B cell (primary cell): ENCODE measurements at places on chromosomes 16 and 17.

DNA sequence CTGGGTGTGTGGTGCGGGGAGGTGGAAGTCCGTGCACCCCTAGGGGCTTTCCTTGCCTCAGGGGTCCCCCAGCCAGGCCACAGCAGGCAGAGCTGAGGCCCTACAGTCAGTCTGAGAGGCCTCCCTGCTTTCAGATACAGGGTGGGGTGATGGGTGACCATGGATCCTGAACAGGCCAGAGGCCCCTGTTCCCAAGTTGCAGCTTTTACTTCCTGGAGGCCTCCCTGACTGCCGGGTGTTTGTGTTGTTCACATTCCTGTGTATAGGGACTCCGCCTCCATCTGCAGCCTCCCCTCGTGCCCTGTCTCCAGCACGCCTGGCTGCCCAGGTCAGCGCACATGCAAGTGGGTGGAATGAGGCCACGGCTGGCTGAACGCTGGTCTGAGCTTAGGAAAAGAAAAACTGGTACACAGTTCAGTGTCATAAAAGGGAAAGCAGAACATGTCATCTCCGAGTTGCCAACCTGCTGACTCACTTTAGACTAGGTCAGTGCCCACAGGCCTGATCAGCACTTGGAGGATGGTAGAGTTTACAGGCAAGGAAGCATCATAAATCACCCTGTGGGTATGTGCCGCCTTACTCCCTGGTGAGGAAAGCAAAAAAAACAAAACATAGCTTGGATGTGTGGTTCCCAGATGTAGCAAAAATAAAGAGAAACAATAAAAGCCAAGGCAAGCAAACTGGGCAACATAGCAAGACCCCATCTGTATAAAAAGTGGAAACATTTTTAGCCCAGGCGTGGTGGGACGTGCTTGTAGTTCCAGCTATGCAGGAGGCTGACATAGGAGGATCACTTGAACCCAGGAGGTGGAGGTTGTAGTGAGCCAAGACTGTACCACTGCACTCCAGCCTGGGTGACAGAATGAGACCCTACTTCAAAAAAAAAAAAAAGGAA lies 6.2 kb upstream of the SLC7A6 start:
- DNase-seq: no peak

GRCh38 chr16:68348639-68349445 lies 38.0 kb downstream of the PRMT7 start:
- no peak for DNase-seq

DNA sequence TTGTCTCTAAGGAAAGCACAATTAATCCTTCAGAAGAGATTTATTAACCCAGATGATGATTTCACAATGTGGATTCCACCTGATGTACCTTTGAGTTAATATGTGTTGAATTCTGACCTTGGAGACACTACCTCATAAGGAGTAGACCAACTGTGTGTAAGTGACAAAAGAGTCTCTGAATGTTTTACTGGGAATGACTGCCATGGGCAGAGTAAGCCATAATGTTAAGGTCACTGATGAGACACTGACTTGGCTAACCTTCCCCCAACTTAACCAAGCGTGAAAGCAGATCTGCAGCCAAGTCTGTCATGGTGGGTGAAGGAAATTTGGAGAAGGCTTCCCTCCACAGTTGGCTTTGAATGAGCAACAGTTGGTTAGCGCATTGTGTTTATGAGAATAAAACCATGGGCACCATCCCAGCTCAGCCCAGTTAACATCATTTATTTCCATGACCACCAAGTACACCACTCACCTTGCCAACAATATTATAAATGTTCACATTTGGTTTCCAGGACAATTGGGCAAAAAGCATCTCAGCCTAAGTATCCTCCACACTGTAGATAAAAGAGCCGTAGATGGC lies 618.5 kb downstream of the KCNJ2 start:
- DNase-seq: no peak

GRCh38 chr17:51188271-51188833 lies 22.1 kb downstream of the NME2 start:
- DNase-seq: no peak
